ENCODE measurements at places on chromosomes 6 and 20.

- DNase-seq: no peak
These were observed 108.9 kb upstream of the KCNG1 start for GRCh38 chr20:51131811-51132210.

DNA sequence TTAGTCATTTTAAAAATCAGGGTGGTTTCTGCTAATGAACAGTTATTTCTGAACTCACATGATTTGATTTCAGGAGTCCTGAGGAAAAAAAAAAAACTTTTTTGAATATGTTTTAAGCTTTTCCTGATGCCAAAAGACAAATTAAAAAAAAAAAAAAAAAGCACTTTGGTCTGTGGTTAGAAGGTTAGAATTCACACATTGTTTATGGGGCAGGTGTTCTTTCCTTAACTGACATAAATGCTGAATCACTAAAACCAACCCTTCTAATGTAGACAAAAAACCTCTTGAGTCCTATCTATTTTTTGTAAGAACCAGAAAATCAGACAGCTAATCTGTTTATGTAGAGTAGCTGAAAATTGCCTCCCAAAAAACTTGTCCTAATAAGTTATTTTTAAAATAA, 20.4 kb downstream of the THEMIS start:
- DNase-seq: no peak

GRCh38 chr6:28323813-28324424, 12.0 kb downstream of the ZSCAN31 start:
- DNase-seq: no peak

DNA sequence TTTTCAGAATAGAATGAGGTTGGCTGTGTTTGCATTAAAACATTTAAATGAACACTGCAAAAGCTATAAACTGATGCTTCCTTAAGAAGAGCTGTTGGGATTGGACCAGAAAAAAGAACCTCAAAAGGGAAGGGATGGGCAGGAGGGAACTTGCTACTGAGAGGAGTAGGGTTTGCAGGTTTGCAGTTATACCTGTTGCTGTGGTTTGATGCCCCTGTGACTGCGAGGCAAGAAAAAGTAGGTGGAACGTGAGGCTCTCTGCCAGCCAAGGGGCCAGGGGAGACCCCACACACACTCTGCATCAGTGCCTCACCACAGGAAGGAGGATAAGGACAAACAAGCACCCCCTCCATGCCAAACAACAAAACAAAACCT, 197.2 kb downstream of the BCAS1 start:
- DNase-seq: no peak

DNA sequence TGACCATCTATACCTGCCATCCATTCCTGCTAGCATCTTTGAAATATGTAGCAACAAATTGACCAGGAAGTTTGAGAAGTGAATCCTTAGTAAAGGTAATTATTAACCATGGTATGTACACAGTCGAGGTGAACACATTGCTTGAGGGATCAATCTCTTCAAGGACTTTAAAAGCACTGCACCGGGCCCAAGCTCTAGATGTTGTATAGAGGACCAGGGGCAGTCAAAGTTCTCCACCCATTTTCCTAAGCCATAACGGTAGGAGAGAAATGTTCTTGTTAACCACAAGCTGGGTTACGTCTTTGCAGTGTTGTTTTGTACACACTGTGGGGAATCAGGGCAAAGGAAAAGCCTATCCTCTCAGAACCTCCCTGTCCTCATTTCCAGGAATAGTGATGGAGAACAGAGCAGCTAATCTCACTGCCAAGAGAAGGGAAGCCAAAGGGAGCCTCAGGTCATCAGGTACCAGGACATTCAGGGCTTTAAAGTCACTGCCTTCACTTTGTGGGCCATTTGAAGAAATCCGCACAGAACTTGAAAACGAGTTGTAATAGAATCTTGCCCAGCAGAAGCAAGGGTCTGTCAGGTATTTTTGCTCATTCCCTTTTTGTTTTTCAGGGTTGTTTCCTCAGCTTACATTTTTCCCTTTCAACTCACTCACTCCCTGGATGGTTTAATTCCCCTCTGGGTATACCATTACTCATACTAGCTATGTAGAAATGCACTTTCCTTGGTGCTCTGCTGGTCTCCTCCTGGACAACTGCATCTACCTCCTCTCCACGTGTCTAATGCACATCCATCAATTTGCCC, 5.3 kb upstream of the PM20D2 start:
- no peak for DNase-seq

- no peak for DNase-seq
These were observed 31.6 kb downstream of the TUBB2B start for GRCh38 chr6:3195695-3196497.

DNA sequence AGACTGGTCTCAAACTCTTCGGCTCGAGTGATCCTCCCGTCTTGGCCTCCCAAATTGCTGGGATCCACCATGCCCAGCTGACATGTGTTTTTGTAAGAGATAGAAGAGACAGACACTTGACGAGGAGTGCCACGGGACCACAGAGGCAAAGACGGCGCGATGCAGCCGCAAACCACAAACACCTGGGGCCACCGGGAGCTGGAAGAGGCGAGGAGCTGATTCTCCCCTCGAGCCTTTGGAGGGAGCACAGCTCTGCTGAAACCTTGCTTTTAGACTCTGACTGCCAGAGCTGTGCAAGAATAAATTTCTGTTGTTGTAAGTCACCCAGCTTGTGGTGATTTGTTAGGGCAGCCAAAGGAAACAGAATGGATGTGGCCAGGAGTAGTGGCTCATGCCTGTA, 46.9 kb downstream of the TFAP2C start:
- DNase-seq: no peak

DNA sequence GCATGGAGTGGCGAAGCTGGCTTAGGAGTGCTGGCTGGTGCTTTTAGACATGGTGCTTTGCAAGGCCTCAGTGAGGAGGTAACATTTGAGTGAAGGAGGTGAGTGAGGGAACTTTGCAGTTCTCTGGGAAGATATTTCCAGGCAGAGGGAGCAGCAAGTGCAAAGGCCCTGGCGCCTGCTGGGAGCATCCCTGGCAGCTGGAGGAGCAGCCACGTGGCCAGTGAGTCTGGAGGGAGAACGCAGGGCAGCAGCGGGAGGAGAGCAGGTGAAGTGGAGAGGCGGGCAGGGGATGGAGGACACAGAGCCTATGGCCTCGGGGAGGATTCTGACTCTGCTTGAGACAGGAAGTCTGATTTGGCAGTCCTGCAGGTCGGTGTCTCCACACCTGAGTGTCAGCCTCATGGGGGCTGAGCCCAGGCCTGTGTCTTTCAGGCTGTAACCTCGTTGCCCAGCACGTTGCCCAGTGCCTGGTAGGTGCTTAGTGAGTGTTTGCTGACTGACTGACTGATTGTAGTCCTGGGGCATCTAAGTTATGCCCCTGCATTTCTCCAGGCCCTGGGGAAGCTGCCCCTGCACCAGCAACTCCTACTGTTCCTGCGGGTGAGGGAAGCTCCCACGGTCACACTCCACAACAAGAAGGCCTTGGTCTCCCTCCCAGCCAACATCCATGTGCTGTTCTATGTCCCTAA, 11.0 kb upstream of the BPIFB4 start:
- DNase-seq: no peak

DNA sequence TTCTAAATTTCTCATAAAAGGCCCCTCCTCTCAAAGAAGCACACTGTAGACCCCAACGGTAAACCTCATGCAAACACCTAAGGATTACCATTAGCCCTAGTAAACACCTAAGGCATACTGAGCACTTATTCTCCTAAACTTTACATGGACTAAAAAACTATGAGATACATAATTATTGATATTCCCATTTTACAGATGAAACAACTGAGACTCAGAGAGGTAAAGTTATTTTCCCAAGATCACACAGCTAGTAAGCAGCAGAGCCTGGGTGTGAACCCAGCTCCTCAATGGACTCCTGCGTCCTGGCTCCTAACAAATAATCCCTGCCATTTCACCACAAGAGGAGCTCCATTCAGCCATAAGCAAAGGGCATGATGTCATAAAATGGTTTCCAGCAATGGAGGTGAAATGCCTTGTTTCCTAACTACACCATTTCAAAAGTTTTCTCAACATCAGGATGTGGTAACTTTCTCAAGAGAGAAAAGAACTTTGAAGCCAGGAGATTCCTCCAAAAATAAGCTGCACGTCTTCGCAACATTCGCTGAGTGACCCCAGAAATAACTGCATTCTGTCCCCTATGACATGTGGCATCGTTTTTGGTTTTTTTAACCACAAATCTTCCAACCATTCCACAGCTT, 4.1 kb downstream of the ATP9A start:
- DNase-seq: no peak

- no peak for DNase-seq
These were observed 238.5 kb downstream of the NFATC2 start for GRCh38 chr20:51303731-51304670.

- DNase-seq: no peak
These were observed 18.2 kb downstream of the NEDD9 start for GRCh38 chr6:11214084-11214833.

- DNase-seq: no peak
These were observed 213.9 kb upstream of the SULF2 start for GRCh38 chr20:47999166-47999565.

DNA sequence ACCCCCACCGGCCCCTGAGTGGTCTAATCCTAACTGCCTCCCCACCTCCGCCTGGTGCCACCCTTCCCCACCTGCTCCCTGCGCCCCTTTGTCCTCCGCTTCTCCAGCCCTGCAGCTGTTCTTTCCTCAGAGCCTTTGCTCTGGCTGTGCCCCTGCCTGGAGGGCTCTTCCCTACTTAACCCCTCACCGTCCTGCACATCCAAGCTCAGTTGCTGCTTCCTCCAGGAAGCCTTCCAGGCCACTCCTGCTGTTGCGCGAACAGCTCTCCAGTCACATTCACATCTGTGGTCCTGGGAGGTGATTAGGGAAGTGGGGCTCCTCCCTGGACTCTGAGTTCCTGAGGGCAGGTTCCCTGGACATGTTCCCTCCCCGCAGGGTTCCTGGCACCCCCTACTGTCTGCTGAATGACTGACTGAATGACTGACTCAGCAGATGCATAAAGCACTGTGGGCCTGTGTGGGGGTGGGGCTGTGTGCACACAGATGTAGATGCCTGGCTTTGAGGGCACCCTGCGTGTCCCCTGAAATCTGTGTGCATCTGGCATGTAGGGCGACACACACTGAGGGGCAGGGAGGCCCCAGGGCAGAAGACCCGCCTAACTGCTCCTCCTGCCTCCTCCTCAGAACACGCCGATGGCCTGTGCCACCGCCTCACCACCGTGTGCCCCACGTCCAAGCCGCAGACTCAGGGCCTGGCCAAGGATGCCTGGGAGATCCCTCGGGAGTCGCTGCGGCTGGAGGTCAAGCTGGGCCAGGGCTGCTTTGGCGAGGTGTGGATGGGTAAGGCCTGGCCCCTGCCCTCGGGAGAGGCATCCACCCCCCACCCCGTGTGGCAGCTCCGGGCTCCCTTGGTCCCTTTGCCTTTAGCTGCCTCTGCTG, 51.4 kb downstream of the SRC start:
- no peak for DNase-seq

- DNase-seq: no peak
These were observed 1211.1 kb upstream of the GJE1 start for GRCh38 chr6:140921366-140922226.

- no peak for DNase-seq
These were observed 76.6 kb upstream of the CST7 start for GRCh38 chr20:24872291-24873024.

DNA sequence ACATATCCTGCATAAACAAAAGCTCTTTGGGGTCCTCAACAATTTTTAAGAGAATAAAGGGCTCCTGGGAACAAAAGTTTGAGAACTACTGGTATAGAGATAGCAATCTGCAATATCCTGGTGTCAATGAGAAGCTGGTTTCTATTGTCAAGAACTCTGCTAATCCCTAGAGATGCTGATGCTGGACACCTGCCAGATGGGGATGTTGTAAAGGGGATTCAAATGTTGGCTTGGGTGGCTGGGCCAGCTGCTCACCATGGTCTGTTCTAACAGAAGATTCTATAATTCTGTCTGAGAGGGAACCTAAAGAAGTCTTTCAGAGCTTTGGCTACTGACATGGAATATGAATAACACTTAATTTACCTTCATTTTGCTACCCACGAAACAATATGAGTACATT, 137.8 kb downstream of the BTBD9 start:
- DNase-seq: no peak

DNA sequence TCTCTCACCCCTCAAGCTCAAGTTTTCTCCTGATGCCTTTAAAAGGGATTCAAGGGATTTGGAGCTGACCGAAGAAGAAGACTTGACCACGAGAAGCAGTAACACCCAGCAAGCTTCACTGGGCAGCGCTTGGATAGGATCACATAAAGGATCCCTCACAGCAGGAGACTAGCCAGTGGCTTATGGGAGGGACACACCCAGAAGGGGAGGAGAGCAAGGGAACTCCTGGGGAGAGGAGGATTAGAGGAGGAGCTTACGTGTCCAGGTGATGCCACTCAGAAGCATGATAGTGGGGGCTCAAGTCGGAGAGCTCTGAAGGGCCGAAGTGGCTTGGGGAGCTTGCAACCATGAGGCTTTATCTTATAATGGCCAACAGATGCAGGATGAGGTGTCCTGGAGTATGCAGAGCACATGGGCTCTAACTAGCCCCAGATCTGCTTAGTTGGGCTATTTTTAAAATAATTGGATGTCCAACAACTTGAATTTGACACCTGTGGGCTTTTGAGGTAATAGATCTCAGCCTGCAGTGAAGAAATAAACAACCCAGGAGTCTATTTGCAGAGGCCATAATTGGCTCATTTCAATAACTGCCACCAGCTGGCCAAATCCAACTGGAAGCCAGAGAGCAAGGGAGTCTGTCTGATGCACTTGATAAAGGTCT, 137.9 kb upstream of the EXOC2 start:
- no peak for DNase-seq

- DNase-seq: no peak
These were observed 29.2 kb upstream of the SSR1 start for GRCh38 chr6:7341989-7342742.

- no peak for DNase-seq
These were observed 223.6 kb downstream of the EYA2 start for GRCh38 chr20:47118206-47118605.

GRCh38 chr6:167058261-167058660, 59.1 kb downstream of the CEP43 start:
- no peak for DNase-seq
